ENCODE measurements at places on chromosomes 12 and 14.

DNA sequence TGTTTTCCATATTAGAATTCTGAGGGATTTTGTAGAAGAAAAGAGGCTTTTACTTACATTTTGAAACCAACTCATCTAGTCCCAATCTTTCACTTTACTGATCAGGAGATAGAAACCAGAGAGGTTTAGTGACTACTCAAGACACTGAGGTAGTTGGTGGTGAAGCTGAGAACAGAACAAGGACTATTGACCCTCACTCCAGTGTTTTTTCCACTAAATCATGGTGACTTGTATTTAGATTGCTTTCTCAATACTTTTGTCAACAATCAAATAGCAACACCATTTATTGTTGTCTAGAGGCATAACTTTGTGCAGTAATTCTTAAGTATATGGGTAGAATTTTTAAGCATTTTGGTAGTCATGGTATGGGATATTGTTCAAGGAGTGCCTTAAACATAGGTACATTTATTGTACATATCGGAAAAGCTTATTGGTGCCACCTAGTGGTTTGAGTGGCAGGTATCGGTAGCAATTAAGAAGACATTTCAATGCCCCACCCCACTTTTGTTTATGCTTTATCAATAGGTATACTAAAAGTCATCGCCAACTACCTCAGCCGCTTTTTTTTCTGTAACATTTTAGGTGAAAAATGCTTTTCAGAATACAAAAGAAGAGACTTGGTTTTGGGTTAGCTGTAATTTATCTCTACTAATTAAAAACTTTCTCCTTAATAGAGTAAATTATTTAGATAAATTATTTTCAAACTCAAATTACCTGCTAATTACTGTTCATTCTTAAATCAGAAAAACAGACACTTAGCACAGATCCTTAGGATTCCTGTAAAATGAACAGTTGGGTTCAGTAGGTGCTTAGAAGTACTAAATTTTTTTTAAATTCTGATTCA is 47.3 kb upstream of the PAWR start:
- peak; percentile 27 for DNase-seq

GRCh38 chr14:99554184-99554583 is 49.8 kb downstream of the CCDC85C start:
- DNase-seq = no peak

GRCh38 chr12:130011611-130012385 is 108.0 kb upstream of the TMEM132D start:
- DNase-seq = no peak

GRCh38 chr14:54354096-54354495 is 42.7 kb upstream of the CDKN3 start:
- DNase-seq = no peak

DNA sequence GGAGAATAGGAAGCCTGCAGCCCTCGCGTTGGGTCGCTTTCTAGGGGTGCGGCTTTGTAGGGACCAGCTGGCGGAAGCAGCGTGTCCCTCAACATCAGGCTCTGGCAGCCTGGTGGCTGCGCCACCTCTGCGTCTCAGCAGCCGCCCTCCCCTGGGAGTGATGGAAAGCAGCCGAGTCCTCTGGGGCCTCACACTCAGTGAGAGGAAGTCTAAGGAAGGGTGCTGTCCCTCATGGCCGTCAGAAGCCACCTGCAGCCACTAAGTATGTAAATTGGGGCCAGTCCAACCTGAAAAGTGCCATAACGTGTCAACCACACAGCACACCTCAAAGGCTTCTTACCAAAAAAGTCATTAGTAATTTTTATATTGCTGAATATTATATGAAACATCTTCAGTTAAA is 80.3 kb downstream of the WDR20 start:
- DNase-seq = no peak

- DNase-seq = no peak
These were observed 123.8 kb downstream of the MYRFL start for GRCh38 chr12:69948851-69949250.

GRCh38 chr14:50476134-50476533 is 56.2 kb downstream of the MAP4K5 start:
- no peak for DNase-seq

GRCh38 chr14:77322250-77322902 is 1.5 kb downstream of the GSTZ1 start:
- no peak for DNase-seq

DNA sequence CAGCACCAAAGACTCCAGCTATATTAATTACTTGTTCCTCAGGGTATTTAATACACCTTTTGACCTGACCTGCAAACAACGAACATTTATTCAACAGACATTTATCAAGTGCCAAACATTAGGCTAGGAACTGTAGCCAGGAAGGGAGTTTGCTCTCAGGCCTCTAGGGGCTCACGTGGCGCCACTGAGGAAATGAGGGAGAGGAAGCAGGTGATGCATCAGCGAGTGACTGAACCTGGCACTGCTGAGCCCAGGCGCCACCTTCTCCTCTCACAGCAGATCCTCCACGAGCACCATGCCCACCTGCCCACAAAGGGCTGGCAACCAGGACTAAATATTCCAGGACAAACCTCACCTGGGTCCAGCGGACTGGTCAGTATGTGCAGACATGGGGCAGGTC is 50.2 kb downstream of the SETD3 start:
- no peak for DNase-seq

DNA sequence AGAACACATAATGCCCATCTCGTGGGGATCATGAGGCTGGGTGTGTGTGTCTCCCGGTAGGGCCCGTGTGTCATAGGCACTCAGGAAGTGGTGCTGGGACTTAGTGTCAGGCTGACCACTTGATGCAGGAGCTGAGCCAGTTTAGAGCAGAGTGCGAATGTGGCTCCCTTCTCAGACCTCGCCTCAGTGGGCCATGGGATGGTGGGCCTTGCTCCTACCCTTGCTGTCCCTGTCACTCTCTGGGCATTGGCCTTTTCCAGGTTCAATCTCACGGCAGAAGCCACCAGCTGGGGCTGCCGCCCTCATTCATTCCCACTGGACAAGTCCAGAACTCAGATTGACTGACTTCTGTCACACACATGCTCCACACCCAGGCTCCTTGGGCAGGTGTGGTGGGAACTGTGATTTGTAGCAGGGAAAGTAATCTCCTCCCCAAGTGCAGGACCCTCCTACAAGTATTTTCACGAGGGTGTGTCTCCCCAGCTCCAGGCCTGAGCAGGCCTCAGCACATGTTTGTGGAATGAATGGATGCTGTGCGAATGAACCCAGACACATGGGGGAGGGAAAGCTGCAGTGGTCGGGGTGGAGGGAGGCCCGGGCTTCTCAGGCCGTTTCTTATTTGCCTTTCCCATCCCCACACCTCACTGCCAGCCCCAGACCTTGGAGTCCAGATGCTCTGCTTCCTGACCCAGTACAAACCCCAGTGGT is 54.9 kb downstream of the BEGAIN start:
- no peak for DNase-seq

GRCh38 chr12:128510511-128510910 is 243.5 kb downstream of the TMEM132C start:
- no peak for DNase-seq

DNA sequence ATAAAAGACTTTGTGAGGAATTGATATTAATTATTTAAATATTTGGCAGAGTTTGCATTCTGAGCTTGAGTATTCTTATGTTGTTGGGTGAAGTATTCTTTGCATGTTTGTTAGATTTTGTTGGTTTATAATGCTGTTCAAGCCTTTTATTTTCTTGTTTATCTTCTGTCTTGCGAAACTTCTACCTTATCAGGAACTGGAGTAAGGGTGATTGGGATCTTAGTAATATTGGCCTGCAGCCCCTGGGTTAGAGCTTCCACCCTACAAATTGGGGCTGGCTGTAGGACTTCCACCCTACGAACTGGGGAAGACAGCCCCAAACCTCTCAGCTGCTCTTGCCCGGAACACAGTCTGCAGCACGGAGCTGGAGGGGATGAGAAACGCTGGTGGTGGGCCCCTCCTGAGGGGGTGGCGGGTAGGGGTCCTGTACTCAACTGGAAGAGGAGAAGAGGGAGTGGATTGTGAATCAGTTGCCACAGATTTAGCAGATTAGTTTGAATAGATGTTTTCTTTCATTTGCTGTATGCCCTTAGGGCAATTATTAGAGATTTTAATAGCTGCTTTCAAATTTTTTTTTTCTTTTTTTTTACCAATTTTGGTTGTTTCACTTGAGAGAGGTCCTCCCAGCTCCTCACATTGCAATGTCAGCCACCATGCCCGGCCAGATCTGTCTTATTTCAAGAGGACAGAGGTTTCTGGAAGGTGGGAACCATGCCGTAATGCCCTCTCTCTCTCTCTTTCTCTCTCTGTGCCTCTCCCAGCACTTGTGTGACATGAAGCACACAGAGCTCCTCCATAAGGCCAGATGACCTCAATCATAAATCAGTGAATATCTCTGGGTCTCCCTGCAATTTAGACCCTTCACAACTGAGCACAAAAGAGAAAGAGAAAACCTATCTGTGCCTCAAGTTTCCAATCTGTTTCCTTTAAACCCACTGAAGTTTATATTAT is 123.4 kb downstream of the DICER1 start:
- no peak for DNase-seq

- no peak for DNase-seq
These were observed 40.5 kb downstream of the GALC start for GRCh38 chr14:87952307-87953094.
